IMR-90 (cell line): ENCODE measurements at places on chromosomes 12 and 14. TPM values are rescaled to one million over a fixed set of nuclear protein-coding genes. Genes with fewer than 3 reads are reported as not detected.

GRCh38 chr14:59166258-59166657 is 22.2 kb upstream of the DAAM1 start:
- no peak for DNase-seq

DNA sequence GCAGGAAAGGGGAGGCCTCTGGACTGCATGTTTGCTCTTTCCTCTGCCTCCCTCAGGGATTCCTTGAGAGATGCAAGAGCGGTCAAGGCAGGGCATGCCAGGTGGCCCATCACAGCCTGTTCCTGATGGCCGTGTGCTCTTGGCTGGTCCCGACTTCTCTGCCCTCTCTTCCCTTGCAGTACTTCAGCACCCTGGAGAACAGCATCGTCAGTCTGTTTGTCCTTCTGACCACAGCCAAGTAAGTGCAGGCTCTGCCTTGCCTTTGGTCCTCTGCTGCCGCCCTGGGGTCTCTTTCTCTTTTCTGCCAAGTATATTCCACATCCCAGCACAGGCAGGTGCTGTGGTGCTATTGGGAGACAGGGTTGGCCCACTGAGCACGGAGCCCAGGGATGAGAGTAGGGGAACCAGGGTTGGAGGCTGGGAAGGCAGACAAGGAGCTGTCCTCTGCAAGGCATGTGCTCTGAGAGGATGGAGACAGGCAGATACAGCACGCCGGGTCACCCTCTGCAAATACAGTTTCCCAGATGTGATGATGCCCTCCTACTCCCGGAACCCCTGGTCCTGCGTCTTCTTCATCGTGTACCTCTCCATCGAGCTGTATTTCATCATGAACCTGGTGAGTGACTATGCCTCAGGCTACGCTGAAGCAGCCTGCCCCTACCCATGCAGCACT is 51.9 kb downstream of the TPCN1 start:
- peak; percentile 36 for DNase-seq

GRCh38 chr12:104416136-104416535 is 40.6 kb upstream of the CHST11 start:
- DNase-seq: no peak

DNA sequence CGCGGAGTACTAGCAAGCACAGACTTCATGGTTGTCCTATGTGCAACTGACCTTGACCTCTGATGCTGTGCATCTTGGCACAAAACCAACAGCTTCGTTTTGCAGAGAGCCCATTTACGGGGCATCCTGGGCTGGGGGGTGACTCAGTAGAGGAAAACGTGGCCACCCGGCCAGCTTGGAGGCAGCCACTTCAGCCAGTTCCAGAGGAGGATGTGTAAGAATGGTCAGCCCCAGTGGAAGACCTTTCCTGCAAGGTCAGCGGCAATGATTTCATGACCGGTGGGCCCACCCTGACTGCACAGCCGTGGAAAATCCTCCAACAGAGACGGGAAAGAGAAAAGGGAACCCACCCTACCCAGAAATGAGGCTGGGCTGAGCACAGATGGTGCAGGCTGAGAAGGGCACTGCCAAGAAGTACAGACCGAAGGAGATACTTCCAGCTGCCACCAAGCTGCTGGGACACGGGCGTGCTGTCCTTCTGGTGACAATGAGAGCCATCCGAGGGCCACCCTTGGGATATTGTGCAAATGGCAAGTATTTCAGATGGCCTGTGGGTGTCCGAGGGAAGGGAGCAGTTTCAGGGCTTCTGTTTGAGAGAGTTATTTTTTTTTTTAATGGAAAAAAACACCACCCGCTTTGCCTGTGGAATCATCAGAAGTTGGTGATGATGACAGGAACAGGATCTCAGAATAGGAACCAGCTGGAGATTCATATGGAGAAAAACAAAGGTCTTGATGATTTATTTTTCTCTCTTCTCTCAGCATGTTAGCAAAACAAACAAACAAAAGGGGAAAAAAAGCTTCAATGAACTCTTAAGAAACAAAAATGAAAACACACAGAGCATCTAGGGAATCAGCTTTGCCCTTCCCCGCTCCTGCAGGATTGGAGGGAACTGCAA is 120.2 kb upstream of the RFLNA start:
- no peak for DNase-seq

- no peak for DNase-seq
Measured at GRCh38 chr14:33707716-33708115, 243.2 kb downstream of the EGLN3 start.

DNA sequence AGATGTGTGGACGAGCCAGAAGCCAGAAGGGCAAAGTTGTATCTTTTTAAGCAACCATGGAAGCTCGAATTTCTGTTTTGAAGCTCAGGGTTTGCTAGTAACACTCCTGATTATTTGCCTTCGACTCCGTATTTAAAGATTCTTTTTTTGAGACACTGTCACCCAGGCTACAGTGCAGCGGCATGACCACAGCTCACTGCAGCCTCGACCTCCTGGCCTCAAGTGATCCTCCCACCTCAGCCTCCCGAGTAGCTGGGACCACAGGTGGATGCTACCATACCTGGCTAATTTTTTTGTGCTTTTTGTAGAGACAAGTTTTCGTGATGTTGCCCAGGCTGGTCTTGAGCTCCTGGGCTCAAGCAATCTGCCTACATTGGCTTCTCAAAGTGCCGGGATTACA is 18.7 kb upstream of the OASL start:
- DNase-seq: no peak

The SMCO3 gene
- total RNA-seq: under 0.01 TPM in 2 replicates

The EFS gene
- 2.2 and 2.5 TPM in 2 replicates for total RNA-seq

The SENP1 gene
- 22.5 and 25.3 TPM in 2 replicates for total RNA-seq

The TAS2R10 gene
- 0.36 and 1.1 TPM in 2 replicates for total RNA-seq
